ENCODE measurements at places on chromosomes 2 and 18.

- DNase-seq: no peak
Observed at GRCh38 chr18:1015777-1016176, 111.1 kb downstream of the ADCYAP1 start.

DNA sequence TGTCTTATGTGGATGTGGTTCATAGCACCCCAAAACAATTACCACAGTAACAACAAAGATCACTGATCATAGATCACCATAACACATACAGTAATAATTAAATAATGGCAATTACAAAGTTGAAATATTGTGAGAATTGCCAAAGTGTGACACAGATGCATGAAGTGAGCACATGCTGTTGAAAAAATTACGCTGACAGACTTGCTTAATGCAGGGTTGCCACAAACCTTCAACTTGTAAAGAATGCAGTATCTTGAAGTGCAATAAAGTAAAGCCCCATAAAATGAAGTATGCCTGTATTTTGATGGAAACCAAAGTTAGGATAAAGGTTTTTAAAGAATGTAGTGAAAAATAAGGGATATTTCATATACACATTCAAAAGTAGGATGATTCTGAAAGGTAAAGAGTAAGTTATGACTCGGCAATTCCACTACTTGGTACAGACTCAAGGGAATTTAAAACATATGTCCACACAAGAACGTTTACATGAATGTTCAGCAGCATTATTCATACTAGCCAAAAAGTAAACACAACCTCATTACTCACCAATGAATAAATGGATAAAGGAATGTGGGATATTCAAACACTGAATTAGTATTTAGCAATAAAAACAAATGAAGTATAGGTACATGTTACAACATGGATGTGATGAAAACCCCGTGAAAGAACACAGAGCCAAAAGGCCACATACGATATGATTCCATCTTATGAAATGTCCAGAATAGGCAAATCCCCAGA lies 61.6 kb downstream of the SCN9A start:
- DNase-seq: no peak

GRCh38 chr18:7914834-7915670 lies 347.9 kb downstream of the PTPRM start:
- no peak for DNase-seq

DNA sequence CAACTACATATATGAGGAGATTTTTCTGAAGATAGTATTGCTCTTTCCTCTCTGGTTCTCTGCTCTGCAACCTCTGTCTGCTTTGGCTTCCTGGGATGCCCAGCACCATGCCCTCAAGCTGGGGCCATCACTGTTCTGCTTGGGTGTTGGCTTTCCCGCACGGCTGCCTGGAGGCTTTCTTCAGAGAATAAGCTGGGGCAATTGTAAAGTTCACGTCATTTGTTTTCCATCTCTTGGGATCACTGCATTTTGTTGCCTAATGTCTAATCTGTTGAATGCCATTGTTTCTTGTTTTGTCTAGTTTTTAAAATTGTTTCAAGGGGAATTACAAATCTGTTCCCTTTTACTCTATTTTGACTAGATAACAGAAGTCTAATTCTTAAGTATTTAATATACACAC lies 437.3 kb upstream of the NRP2 start:
- DNase-seq: no peak

DNA sequence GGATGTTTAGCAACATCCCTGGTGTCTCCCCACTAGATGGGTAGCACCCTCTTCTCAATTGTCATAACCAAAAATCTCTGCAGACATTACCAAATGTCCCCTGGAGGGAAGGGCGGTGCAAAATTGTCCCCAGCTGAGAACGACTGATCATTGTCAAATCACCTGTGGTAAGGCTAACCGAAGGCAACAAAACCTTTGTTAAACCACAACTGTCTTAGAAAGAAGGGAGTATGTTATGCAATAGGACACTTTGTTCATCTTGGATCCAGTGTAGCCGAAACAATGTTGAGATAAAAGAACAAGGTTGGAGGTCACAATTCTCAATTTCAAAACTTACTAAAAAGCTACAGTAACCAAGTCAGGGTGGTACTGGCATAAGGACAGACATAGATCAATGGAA lies 50.3 kb upstream of the ST3GAL5 start:
- DNase-seq: no peak

- DNase-seq: no peak
Observed at GRCh38 chr2:218885981-218886947, 5.6 kb downstream of the WNT10A start.

- DNase-seq: no peak
Observed at GRCh38 chr2:14693874-14694273, 61.4 kb downstream of the LRATD1 start.

All from T-helper 2 cell (primary cell).